AML-193 (cell line): ENCODE measurements at places on chromosomes 6 and 20.
A peak's percentile ranks its signal among the peaks of the same experiment; 100 is the strongest.

DNA sequence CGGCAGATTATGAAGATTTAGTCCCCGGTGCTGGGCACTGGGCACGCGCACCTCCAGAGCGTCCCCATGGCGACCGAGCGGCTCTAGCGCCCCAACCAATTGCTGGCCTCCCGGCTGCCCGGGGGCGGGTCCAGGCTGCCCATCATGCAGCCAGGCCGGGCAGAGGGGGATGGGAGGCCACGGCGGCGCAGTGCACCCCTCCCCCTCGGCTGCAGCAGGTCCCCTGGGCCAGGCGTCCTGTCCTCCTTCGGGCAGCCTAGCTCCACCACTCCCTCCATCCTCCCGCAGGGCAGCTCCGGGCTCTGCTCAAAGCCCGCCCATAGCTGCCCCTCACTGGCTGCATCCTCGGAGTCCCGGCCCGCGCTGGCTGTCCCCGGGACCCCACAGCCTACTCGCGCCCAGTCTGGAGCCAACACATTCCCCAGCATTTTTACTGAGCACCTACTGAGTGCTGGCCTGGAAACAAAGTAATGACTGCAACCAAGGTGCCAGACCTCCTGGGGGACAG lies 99.4 kb downstream of the ASXL1 start:
- no peak for DNase-seq

DNA sequence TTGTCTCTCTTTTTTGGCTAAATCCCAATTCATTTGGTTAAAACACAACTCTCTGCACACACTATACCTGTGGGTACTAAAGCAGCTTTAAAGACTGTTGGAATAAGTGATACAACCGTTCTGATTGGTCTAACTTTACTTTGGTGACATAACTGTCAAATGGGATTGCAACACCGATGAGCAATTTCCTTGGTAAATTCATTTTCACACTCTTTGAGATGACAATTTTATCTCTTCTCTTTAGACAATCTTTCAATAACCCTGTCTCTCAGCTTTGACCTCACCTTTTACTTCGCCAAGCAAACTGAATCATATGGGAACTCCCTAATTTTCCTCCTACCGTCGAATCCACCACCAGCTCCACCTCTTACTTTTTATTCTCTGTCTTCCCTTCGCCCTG lies 60.8 kb downstream of the ECT2L start:
- DNase-seq, result peak; percentile 8

GRCh38 chr6:26394289-26394688 lies 7.8 kb upstream of the BTN3A1 start:
- no peak for DNase-seq

- no peak for DNase-seq
Measured at GRCh38 chr6:137815692-137816091, 51.4 kb upstream of the TNFAIP3 start.

GRCh38 chr6:30162265-30163089 lies 869 bp upstream of the TRIM15 start:
- no peak for DNase-seq

GRCh38 chr6:14280006-14280510 lies 162.5 kb downstream of the CD83 start:
- no peak for DNase-seq

DNA sequence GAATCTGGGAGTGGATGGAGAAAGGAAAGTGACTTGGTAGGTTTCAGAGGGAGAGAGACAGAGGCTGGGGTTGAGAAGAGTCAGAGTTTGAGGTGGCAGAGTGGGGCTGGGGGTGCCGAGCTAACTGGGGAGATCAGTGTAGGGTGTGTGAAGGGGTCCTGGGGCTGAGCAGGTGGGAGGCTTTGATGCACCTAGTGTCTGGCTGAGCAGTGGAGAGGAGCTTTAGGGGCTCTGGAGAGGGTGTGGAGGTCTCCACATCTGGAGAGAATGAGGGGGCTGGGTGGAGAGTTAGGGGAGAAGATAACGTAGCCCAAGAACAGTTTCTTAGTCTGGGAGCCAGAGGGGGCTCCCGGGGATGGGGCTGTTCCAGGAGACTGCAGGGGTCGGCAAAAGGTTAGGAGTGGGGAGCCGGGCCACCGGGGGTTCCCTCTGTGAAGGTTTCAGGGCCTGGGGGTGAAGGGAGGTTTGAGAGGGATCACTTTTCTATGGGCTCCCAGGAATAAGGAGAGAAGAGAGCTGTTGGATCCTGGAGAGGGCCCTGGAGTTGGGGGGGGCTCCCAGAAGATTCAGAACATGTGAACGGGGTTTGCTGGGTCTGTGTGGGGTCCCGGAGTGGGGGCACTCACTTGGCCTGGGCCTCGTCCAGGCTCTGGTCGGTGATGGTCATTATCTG lies 797 bp downstream of the PBX2 start:
- no peak for DNase-seq

- DNase-seq, result no peak
Measured at GRCh38 chr6:79571030-79571367, 33.8 kb upstream of the LCA5 start.

GRCh38 chr6:13865141-13865540 lies 50.8 kb upstream of the MCUR1 start:
- DNase-seq, result no peak

DNA sequence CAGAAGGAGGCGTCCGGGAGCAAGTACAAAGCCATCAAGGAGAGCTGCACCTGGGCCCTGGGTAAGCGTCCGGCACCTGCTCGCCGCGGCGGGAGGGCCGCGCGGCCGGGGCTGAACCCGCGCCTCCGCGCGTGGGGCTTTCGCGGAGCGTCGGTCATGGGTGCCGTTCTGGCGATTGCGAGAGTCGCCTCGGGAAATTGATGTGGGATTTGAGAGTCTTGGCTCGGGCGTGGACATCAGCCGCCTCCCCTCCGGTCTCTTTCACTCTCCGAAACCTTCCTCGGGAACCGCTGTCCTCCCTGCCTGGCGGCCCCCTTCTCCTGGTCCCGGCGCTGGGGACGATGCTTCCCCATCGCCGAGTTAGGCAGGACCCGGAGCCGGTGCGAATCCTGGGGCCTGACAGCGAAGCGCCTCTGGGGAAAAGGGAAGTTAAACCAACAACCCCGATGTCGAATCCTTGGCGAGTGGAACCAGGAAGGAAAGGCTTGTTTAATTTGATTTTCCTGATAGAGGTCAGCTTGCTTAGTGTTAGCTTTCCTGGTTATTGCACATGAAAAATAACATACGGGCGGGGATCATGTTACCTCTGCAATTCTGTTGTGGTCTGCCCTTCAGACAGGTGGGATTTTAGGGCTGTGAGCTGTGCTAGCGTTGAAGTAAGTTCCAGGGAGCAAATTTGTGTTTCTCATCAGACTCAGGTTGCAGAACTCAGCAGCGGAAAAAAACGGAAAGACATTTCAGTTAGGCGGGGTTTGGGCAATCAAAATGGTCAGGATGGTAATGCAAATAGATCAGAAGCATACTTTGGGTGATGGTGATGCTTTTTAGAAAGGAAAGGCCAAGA lies 594 bp downstream of the ARFGEF3 start:
- DNase-seq, result no peak

GRCh38 chr6:31727034-31727716 lies 1.9 kb downstream of the DDAH2 start:
- no peak for DNase-seq

GRCh38 chr6:63572044-63572746 lies at the start of the genes LOC128125822 and PTP4A1:
TSS of gene LOC128125822 (plus strand) at chr6:63572480.
TSS of gene PTP4A1 (plus strand) at chr6:63572480. CDS start at chr6:63576881, 4,401 bp downstream.
- DNase-seq, result peak; percentile 97

DNA sequence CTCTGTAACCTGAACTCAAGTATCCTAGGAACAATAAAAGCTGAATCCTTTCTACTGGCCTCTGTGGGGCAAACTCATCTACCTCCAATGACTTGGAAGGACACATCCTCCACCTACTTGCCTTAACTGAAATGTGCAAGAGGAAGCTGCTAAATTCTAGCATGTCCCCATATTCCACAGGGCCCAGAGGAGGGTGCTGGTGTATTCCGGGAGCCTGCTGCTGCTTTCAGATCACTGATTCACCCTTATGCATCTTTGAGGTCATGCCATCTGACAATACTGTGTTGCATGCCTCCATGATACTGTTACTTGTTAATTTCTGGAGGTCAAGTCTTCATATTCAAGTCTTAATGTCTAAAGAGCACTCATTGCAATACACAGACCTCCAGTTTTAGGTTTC lies 40.3 kb downstream of the LYRM4 start:
- no peak for DNase-seq

DNA sequence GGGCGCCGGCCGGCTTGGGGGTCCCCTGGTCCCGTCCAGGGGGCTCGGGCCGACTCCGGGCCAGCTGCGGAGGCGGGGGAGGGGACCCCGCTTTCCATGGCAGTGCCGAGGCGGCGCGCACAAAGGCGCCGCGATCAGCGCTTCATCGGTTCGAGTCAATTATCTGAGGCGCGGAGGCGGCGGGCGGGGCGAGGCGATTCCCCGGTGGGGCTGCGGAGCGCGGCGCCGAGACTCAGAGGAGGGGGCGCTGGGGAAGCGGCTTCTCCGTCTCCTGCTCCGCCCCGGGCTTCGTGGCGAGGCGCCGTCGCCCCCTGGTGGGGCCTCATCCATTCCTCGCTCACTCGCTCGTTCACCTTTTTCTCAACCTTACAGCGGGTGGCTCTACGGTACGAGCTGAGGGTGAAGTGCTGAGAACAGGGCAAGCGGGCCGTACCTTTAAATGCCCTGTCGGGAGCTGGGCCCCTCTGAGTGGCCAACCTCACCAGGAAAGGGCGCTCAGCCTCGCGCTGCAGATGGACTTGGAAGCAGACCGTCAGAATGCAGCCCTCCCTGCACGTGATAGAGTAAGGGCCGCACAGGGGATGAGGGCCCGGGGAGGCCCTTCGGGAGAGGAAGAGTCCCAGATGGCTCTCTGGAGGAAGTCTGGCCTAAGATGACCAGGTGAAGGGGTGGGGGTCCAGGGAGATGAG lies 39.9 kb downstream of the SLC52A3 start:
- DNase-seq, result peak; percentile 22

GRCh38 chr20:24584538-24585356 lies 115.3 kb downstream of the SYNDIG1 start:
- DNase-seq, result no peak

DNA sequence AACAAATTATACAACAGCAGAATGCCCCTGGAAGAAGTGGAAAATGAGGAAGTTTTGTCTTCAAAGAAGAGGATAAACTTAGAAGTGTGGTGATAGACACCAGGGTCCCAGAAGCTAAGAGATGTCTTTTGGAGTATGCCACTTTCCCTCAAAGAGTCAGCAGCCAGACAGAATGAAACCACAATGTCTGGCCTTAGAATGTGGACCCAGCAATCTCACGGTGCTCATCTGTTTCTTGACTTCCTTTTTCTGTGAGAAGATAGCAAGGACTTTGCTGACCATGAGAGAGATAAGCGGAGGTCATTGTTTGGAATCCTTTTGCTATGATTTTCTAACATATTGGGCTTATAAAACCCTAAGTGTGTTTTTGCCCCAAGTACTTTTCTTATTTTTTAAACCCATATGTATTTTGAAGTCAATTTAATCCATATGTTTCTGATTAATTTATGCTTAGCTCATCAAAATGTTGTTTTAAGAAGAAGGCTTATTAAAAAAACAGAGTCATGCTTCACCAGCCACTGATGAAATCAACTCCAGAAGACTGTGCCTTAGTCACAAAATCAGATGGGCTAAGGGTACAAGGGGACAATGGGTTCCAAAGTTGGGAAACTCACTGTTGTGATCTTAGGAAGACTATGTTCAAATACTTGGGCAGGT lies 451.2 kb upstream of the JAG1 start:
- DNase-seq, result peak; percentile 1

- no peak for DNase-seq
Measured at GRCh38 chr6:5334341-5334740, 73.0 kb downstream of the FARS2 start.
